ENCODE measurements at places on chromosomes 6 and 20. TPM values are rescaled to one million over a fixed set of nuclear protein-coding genes. Genes with fewer than 3 reads are reported as not detected.

- H3K27ac ChIP-seq = peak overlapping the region; percentile 79
- H3K27me3 ChIP-seq = peaks cover 9% of the 10 kb centered on the region
Measured at GRCh38 chr6:43770372-43771209, 580 bp downstream of the VEGFA start.

- peaks cover 9% of the 10 kb centered on the region for H3K4me1 ChIP-seq
- H3K4me3 ChIP-seq = no peak overlapping the region
- H3K27ac ChIP-seq = no peak overlapping the region
- H3K27me3 ChIP-seq = peaks cover 3% of the 10 kb centered on the region
- H3K36me3 ChIP-seq = no peaks in the 10 kb centered on the region
Measured at GRCh38 chr6:50120300-50120699, 70.6 kb upstream of the DEFB112 start.

Gene AIG1
- 21.4 TPM for total RNA-seq

DNA sequence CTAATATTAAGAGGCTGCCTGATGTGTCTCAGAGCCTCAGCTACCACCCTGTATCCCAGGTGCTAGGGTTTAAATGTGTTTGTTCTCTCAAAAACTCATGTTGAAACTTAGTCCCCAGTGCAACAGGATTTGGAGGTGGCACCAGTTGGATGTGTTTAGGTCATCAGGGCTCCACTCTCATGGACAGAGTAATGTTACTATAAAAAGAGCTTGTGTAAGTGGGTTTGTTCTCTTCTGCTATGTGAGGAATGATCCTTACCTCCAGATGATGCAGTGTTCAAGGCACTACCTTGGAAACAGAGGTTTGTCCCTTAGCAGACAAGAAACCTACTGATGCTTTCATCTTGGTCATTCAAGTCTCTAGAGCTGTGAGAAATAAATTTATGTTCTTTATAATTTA lies 164.9 kb upstream of the EPHA7 start:
- no peaks in the 10 kb centered on the region for H3K36me3 ChIP-seq
- no peak overlapping the region for H3K4me3 ChIP-seq
- no peak overlapping the region for H3K27ac ChIP-seq
- H3K27me3 ChIP-seq = no peaks in the 10 kb centered on the region
- no peak for DNase-seq
- peaks cover 10% of the 10 kb centered on the region for H3K4me1 ChIP-seq

Gene EDN3
- 0.20 TPM for total RNA-seq

DNA sequence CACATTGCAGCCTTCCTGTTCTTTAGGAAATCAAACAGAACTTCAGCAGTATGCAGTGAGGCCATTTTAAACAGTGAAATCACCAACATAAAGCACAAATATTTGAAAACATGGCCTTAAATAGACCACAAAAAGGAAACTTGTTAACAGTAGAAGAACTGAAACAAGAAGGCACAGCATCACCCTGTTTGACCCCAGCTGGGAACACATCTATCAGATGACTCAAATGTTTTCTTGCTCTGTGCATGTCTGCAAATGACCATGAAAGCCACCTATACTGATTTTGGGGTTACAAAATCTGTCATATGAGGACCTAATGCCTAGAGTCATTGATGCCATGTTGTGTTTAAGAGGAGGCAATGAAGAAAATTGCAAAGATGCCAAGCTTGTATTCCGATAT lies 123.8 kb upstream of the ADGRF1 start:
- H3K27me3 ChIP-seq = no peaks in the 10 kb centered on the region
- DNase-seq = no peak
- no peaks in the 10 kb centered on the region for H3K36me3 ChIP-seq
- no peak overlapping the region for H3K4me3 ChIP-seq
- no peak overlapping the region for H3K27ac ChIP-seq

Gene TMEM217
- 0.82 TPM for total RNA-seq

DNA sequence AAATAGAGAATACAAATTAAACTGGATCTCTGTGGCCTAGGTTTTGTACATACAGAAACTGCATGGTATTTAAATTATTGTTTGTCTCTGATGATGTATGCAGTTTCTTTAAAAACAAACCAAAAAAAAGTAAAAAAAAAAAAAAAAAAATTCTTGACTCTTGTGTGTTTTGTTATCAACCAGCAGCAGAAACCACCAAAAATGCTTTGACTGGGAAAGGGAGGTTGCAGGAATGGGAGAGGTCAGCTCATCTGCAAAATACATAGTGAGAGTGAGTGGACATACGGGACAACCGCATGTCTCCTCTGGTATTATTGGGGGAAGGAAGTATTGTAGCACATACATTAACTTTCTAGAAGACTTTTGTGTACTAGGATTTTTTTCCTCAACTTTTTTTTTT lies 38.0 kb downstream of the TBC1D7 start:
- no peak overlapping the region for H3K27ac ChIP-seq
- no peak for DNase-seq
- H3K27me3 ChIP-seq = no peaks in the 10 kb centered on the region
- H3K4me3 ChIP-seq = no peak overlapping the region

GRCh38 chr6:57201718-57202117 lies 20.4 kb downstream of the RAB23 start:
- H3K27me3 ChIP-seq = no peaks in the 10 kb centered on the region
- no peak overlapping the region for H3K27ac ChIP-seq
- peaks cover 4% of the 10 kb centered on the region for H3K36me3 ChIP-seq
- no peak for DNase-seq

- H3K36me3 ChIP-seq = no peaks in the 10 kb centered on the region
- no peaks in the 10 kb centered on the region for H3K27me3 ChIP-seq
- H3K4me3 ChIP-seq = no peak overlapping the region
- DNase-seq = no peak
- no peak overlapping the region for H3K27ac ChIP-seq
Measured at GRCh38 chr6:92989656-92990055, 429.7 kb downstream of the EPHA7 start.

Gene KCNK15
- not detected for total RNA-seq

Gene COL11A2
- total RNA-seq = 4.2 TPM

- no peaks in the 10 kb centered on the region for H3K4me1 ChIP-seq
- no peak for DNase-seq
- no peak overlapping the region for H3K27ac ChIP-seq
- no peaks in the 10 kb centered on the region for H3K36me3 ChIP-seq
- no peaks in the 10 kb centered on the region for H3K27me3 ChIP-seq
Measured at GRCh38 chr6:81120280-81120679, 632.2 kb downstream of the TENT5A start.

DNA sequence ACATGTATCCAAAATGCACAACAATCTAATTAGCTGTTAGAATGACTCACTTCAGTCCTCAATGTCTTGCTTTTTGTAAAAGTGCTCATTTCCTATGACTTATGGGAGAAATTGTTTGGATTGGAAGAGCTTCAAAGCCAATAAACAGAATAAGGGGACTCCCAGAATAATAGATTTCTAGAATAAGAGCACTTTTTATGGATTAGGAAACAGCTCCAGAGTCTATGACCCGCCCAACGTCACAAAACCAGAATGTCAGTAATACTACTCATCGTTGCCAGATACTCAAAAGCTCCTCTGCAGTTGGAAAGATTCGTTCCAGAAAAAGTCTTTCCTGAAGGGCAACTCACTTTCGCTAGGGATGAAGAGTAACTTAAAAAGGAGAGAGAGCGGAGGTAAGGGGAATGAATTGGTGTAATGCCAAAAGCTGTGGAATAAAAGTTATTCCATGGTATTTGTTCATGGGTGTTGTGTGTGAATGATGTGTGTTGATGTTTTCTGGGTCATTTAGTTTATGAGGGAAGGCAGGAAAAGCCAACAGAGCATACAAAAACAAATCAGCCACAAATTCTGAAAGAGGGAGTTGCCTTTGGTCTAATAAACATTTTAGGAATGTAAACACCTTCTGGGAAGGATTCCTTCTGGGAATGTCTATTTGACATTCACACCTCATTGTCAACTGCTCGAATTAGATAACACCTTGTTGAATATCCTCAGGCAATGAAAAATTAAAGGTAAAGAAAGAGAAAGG lies 64.6 kb downstream of the SYNE1 start:
- H3K4me3 ChIP-seq = no peak overlapping the region
- H3K27ac ChIP-seq = no peak overlapping the region
- H3K27me3 ChIP-seq = peaks cover 22% of the 10 kb centered on the region
- no peaks in the 10 kb centered on the region for H3K36me3 ChIP-seq
- H3K4me1 ChIP-seq = no peaks in the 10 kb centered on the region

- no peak for DNase-seq
- no peaks in the 10 kb centered on the region for H3K36me3 ChIP-seq
- peak overlapping the region; percentile 19 for H3K27ac ChIP-seq
- H3K4me3 ChIP-seq = no peak overlapping the region
Measured at GRCh38 chr20:58633161-58634053, 17.7 kb upstream of the STX16 start.

DNA sequence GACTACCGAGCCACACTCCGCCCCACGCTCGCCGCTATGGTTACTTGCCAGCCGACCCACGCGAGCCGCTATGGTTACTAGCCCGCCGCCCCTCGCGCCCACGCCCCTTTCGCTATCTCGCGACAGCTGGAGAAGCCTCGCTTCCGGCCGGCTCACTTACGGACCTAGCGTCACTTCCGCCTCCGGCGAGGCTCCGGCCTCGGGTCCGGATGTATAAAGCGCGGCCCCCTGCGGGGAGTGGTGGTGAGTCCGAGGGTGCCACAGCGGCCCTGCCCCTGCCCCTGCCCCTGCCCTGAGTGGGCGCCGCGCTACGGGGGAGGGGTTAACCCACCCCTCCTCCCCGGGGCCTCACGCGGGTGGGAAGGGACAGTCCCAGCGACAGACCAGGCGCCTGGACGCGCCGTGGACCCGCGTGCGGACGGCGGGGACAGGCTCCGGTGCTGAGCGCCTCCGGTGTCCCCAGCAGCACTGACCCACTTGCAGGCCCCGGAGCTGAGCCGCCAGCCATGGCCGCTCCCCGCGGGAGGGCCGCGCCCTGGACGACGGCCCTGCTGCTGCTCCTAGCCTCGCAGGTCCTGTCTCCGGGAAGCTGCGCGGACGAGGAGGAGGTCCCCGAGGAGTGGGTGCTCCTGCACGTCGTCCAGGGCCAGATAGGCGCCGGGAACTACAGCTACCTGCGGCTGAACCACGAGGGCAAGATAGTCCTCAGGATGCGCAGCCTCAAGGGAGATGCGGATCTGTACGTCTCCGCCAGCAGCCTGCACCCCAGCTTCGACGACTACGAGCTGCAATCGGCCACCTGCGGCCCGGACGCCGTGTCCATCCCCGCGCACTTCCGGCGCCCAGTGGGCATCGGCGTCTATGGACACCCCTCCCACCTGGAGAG lies at the start of the genes C6orf120 and WDR27:
C6orf120 (plus strand) TSS at position 173 of the 886 bp plus-strand sequence; CDS start at position 507, 334 bp downstream.
WDR27 (minus strand) TSS at position 76 of the 886 bp plus-strand sequence. CDS start 13,024 bp downstream, outside the sequence.
- H3K36me3 ChIP-seq = peaks cover 8% of the 10 kb centered on the region
- no peaks in the 10 kb centered on the region for H3K27me3 ChIP-seq
- peak; percentile 90 for DNase-seq
- H3K4me3 ChIP-seq = peak within 1 kb of the TSS; percentile 97
- H3K4me1 ChIP-seq = peaks cover 40% of the 10 kb centered on the region
- H3K27ac ChIP-seq = peak within 1 kb of the TSS; percentile 93

DNA sequence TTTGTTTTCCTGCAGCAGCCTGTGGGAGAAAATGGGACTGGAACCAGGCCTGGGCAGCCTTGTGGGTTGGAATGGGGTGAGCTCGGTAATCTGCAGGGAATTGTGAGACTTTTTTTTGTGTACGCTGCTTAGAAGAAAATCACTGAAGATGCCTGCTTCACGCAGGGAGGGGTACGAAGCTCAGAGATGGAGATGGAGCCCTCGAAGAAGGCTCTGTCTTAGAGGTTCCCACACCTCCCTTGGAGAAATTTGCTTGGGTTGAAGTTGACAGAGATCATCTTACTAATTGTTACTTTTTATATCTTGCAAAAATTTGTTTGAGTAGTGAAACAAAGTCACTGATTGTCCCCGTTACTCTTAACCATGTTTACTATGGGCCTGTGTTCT lies 894 bp downstream of the PYGB start:
- peaks cover 60% of the 10 kb centered on the region for H3K4me1 ChIP-seq
- H3K27ac ChIP-seq = peak overlapping the region; percentile 90
- no peaks in the 10 kb centered on the region for H3K36me3 ChIP-seq
- peak overlapping the region; percentile 96 for H3K4me3 ChIP-seq
- no peak for DNase-seq

Gene BCAS4
- 7.3 TPM for total RNA-seq
